ENCODE measurements at places on chromosomes 1 and 21.

GRCh38 chr21:38999161-38999560, 184.1 kb downstream of the PSMG1 start:
- DNase-seq: no peak

GRCh38 chr1:17680308-17680707, 74.8 kb upstream of the ACTL8 start:
- DNase-seq: no peak

DNA sequence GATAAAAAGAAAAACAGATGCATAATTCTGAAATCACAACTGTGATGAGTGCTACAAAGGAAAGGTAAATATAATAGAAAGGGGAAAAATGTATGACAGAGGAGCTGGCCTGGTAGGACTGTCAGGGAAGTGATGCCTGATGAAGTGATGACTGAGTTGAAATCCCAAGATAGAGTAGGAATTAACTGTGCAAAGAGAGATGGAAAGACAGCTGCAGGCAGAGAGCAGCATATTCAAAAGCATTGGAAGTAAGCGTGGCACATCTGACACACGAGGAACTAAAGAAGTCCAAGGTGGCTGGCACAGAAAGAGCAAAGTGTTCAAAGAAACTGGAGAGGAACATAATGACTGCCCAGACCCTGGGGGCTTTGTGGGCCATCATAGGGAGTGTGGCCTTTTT, 121.6 kb upstream of the C1orf105 start:
- DNase-seq: no peak

DNA sequence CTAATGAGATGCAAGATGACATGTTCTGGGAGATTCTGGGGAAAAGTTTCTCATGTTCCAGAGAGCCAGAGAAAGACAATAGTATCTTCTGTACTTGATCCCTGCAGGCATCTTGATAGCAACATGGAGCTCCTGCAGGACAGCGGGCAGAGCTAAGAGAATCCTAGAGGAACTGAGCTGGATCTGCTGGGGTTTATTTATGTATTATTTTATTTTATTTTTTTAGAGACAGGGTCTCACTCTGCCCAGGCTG, 22.7 kb upstream of the SCAF4 start:
- DNase-seq: no peak

- no peak for DNase-seq
These were observed 66.9 kb downstream of the TRABD2B start for GRCh38 chr1:47930210-47930840.

GRCh38 chr1:91120421-91120820, 98.6 kb upstream of the ZNF644 start:
- no peak for DNase-seq

GRCh38 chr1:100517515-100517914, 20.4 kb upstream of the GPR88 start:
- DNase-seq: no peak

DNA sequence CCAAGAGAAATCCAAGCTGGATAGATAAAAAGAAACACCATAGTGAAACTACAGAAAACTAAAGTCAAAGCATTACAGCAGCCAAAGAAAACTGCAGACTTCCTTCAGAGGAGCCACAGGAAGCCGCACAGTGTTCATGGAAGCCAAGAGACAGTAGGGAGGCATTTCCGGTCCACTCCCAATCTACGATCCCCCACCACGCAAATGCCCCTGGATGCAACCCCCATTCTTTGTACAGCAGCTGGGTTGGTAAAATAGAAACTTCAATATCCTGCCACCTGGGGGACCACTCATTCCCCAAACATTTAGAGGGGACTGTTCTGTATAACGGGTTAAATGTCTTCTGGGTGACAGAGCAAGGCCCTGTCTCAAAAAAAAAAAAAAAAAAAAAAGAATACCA, 43.9 kb upstream of the TSPEAR start:
- DNase-seq: no peak

- DNase-seq: no peak
These were observed 101.9 kb upstream of the SLC5A9 start for GRCh38 chr1:48120621-48121020.

Measured in NCI-H146 (cell line).